Smooth muscle cell of the pulmonary artery (primary cell): ENCODE measurements at places on chromosomes 7 and 10. TPM values are rescaled to one million over a fixed set of nuclear protein-coding genes. Genes with fewer than 3 reads are reported as not detected.

Gene GALNT17
- total RNA-seq, result 0.13 TPM in 1 of 2 replicates, not detected in the other

Gene FGFBP3
- total RNA-seq, result 0.33 and 0.36 TPM in 2 replicates

Gene PVRIG
- not detected in 2 replicates for total RNA-seq

Gene ABCF2
- total RNA-seq, result 40.4 and 54.2 TPM in 2 replicates

Gene NYAP1
- 1.4 and 2.3 TPM in 2 replicates for total RNA-seq

Gene NEUROD6
- not detected in 2 replicates for total RNA-seq

Gene HPSE2
- not detected in 2 replicates for total RNA-seq

Gene HMX3
- total RNA-seq, result not detected in 2 replicates

Gene PNLIPRP3
- total RNA-seq, result not detected in 2 replicates

Gene ELAPOR2
- 2.3 and 16.2 TPM in 2 replicates for total RNA-seq

Gene ADCYAP1R1
- total RNA-seq, result not detected in 2 replicates

Gene CABCOCO1
- total RNA-seq, result 0.26 and 0.36 TPM in 2 replicates

Gene CALHM3
- not detected in 2 replicates for total RNA-seq

Gene STOX1
- 0.07 and 0.13 TPM in 2 replicates for total RNA-seq

Gene INSYN2A
- 0.13 and 0.59 TPM in 2 replicates for total RNA-seq

Gene ADIRF
- total RNA-seq, result 86.1 and 116 TPM in 2 replicates

Gene DPP6
- not detected in 2 replicates for total RNA-seq

Gene PIK3CG
- 0.03 and 0.07 TPM in 2 replicates for total RNA-seq

Gene SPDYE2
- not detected in 2 replicates for total RNA-seq

Gene COMMD3
- 27.1 and 29.4 TPM in 2 replicates for total RNA-seq

Gene CYP3A4
- not detected in 2 replicates for total RNA-seq

Gene TACR2
- 0.13 and 0.20 TPM in 2 replicates for total RNA-seq

Gene DMBT1
- 0.03 and 0.13 TPM in 2 replicates for total RNA-seq

Gene EPO
- not detected in 2 replicates for total RNA-seq

Gene PRLHR
- not detected in 2 replicates for total RNA-seq

Gene PNLIP
- not detected in 2 replicates for total RNA-seq

Gene PDZD7
- 2.8 and 5.5 TPM in 2 replicates for total RNA-seq

Gene ADAM12
- total RNA-seq, result 77.9 and 120 TPM in 2 replicates

Gene COBL
- total RNA-seq, result not detected in 2 replicates

Gene FAM25C
- not detected in 2 replicates for total RNA-seq

Gene PIP
- total RNA-seq, result not detected in 2 replicates

Gene SPDYE11
- total RNA-seq, result not detected in 2 replicates

Gene MBLAC1
- total RNA-seq, result 2.3 and 2.7 TPM in 2 replicates

Gene HSPA12A
- 7.2 and 25.8 TPM in 2 replicates for total RNA-seq

Gene KIF11
- total RNA-seq, result 3.0 and 8.7 TPM in 2 replicates

Gene NPVF
- total RNA-seq, result not detected in 2 replicates

Gene HNRNPA2B1
- total RNA-seq, result 65.2 and 74.8 TPM in 2 replicates

Gene KIAA1549
- 0.85 and 1.6 TPM in 2 replicates for total RNA-seq

Gene HOXA7
- total RNA-seq, result 0.13 TPM in 1 of 2 replicates, not detected in the other

Gene MSMB
- total RNA-seq, result not detected in 2 replicates

Gene TNS3
- 74.0 and 99.2 TPM in 2 replicates for total RNA-seq

Gene ATG9B
- 0.98 and 1.2 TPM in 2 replicates for total RNA-seq

Gene GPR141
- not detected in 2 replicates for total RNA-seq

Gene ZEB1
- 65.2 and 135 TPM in 2 replicates for total RNA-seq
